Stimulated activated CD8-positive, alpha-beta memory T cell treated with anti-CD3 and anti-CD28 coated beads, Interleukin-4, amount 100 ng/mL, for 24 hours (primary cell): ENCODE measurements at places on chromosomes 2 and 18.

DNA sequence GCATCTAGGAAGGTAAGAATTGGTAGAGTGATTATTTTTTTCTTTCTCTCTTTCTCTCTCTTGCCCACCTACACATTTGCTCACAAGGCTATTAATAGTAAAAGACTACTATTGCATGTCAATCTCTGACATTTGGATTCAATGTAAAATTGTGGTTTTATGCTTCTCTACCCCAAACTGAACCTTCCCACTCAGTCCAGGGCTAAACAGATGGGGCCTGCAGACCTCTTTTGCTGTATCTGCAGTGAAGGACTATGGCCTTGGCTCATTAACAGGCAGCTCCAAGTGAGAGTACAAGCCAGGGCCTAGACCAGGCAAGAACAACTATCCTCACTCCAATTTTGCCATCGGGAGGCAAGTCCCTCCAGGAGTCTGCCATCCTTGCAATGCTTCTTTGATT is 68.3 kb upstream of the ARL4C start:
- no peak for DNase-seq

GRCh38 chr2:239719791-239720360 is 305.3 kb downstream of the NDUFA10 start:
- no peak for DNase-seq

GRCh38 chr2:69770193-69770702 is 28.3 kb downstream of the ANXA4 start:
- DNase-seq = no peak

DNA sequence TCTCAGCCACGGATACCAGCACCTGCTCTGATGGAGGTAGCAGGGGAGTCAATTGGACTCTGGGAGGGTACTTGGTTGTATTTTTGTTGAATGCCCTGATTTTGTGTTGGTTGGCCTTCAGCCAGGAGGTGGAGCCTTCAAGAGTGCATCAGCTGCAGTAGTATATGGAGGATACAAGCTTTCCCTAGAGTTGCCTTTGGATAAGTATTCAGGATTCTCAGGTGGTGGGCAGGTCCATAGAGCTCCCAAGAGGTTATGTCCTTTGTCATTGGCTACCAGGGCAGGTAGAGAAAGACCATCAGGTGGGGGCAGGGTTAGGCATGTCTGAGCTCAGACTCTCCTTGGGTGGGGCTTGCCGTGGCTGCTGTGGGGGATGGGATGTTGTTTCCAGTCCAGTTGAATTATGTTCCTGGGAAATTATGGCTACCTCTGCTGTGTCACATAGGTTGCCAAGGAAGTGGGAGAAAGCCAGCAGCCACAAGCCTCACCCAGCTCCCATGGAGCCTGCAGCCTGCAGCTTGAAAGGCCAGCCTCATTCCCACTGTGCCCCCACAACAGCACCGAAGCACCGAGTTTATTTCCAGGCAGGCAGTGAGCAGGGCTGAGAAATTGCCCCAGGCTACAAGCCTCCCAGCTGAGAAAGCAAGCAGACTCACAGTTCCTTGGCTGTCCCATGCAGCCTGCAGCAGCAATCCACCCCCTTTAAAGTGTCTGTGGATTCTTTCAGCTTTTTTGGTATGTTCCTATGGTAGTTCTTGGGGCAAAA is 38.6 kb upstream of the CHST9 start:
- DNase-seq = no peak

DNA sequence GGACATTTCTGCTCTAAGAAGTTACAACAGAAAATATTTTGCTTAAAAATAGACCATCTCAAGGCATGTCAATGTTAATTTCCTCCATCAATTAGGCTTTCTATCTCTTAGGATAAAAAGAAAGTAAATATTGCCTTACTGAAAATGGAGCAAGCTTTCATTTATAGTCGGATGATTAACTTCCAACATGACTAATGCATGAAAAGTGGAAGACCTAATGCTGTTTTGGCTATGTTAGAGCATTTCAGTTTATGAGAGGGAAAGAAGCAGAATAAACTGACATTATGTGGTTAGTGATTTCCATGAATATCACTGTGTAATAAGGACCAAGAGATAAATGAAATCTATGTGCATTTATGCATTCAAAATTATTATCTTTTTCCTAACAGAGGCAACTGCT is 475.2 kb upstream of the UBE2E3 start:
- no peak for DNase-seq

DNA sequence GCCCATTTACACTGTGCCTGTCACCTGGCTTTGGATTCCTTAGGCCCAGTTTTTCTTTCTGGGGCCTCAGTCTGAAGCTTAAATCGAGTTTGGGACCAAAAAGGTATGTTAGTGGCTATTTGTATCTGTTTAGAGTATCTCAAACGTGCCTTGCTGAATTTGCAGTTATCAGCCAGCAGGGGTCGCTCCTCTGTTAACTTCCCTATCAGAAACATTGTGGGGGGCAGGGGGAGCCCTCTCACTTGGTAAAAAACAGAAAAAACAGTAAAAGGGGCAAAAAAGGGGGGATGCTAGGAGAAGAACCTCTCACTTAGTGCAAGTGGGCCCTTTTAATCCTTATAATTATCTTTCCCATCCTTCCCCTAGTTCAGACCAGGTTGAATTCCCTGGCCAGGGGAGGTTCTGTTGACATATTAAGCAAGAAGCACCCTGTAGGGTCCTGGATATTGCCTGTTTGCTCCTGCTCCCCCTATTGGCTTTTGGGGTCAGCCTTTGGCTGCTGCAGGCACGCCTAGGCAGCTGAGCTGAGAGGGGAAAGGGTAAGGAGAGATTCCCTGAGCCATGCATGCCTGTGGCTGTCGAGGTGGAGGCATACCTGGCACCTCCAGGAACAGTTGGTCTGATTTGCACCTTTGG is 8.8 kb upstream of the IFIH1 start:
- DNase-seq = no peak

DNA sequence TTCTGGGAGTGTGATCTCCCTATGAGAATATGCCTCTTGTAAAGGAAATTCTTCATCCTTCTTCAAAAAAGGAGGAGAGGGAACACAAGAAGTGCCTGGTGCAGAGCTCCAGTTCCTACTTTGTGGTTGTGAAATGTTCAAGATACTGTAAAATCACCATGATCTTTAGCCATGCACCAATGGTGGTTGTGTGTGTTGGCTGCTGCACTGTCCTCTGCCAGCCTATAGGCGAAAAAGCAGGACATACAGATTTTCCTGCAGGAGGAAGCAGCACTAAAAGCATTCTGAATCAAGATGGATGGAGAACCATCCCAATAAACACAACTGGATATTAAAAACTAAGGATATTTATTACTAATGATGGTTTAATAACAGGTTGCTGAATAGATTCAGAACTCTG is 6.2 kb upstream of the KLHL14 start:
- DNase-seq = no peak

DNA sequence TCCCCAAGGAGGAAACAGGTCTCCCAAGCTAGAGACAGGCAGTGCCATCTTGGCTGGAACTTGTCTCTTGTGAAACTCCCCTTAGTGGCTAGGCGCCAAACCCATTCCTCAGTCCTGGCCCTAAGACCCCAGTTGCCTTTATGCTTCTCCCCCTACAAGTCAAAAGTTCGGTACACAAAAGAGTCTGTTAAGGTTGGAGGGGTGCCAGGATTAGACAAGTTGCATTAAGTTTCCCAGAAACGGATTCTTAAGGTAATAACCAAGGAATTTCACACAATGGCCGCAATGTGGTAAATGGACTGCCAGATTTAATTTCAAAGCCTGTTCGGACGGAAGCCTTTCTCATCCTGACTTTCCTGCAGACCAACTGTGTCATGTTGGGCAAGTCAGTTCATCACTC is 80.7 kb downstream of the CCBE1 start:
- no peak for DNase-seq
